Activated naive CD8-positive, alpha-beta T cell treated with anti-CD3 and anti-CD28 coated beads, Interleukin-2, amount 50 U/mL, for 16 hours (primary cell): ENCODE measurements at places on chromosomes 12 and 14.

DNA sequence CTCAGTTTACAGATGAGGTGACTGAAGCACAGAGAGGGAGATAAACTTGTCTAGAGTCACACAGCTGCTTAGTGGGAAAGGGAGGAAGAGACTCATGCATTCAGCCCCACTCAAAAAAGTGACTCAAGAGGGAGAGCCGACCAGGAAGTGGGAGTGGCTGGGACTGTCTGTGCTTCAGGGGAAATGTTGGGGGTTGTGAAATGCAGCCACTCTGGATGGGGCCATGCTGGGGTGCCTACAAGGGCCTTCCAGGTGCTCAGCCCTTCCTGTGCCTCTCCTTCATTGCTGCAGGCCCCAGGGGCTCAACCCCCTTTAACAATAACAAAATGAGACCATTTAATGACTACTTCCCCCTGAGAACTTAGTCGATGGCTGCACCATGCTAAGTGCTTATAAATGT lies 41.8 kb downstream of the CACNA1C start:
- DNase-seq, result no peak

DNA sequence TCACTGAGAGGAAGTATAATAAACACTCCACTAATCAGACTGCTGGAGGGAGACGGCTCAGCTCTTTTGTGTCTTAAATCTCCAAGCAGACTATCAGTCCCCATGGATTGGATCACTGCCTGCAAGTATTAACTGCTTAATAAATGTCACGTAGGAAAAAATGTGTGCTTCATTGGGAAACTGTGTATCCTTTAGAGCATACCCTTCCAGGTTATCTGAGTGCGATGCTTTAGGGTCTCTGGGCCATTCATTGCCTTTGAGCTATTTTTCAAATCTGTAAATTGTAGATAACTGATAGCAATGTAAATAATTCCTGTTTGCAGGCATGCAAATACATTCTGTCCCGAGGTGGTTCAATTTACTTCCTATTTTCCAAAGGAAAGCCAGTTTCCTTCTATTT lies 45.0 kb upstream of the VASH1 start:
- no peak for DNase-seq

DNA sequence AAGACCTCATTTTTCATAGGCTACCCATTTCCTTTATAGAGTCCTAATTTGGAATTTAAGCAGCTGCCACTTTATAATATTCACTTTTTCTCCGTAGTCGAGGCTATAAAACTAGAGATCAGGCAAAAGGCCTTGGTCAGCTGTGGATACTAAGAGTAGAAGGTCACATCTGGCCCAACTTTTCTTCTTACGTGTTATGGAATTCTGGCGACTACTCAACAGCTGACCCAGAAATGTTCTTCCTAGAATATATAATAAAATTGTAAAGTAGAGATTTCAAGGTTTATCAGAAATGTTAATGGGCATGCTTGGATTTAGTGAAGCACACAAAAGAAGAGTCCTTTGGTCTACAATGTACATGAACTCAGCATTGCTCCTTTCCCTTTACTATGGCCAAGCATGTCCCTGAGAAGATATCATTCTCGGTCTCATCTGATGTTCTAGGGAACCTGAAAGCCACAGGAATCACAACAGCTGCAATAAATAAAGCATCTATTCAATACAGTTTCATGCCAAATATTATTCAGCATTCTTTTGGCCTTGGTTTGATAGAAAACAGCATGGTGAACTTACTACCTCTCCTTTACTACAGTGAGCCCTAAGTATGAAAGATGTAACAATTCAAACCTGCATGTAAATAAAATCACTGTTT lies 261.4 kb upstream of the NPAS3 start:
- DNase-seq, result no peak

GRCh38 chr12:77247542-77247941 lies 182.2 kb upstream of the E2F7 start:
- no peak for DNase-seq

DNA sequence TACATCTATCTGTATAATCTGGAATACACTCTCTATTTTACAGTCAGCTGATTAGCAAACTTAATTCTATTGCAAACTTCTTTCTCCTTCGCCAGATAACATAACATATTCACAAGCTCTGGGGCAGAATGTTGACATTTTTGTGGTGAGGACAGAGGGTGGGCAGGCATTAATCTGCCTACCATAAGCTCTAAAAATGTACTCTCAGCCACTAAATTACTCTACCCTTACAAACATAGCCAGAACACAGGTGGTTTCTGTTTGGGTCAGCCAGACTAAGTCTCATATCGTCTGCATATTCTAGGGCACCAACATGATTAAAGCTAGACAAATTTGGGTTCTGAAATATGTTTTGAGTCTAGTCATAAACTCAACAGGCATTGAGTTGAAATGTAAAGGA lies 90.1 kb downstream of the SLC6A15 start:
- DNase-seq, result no peak

DNA sequence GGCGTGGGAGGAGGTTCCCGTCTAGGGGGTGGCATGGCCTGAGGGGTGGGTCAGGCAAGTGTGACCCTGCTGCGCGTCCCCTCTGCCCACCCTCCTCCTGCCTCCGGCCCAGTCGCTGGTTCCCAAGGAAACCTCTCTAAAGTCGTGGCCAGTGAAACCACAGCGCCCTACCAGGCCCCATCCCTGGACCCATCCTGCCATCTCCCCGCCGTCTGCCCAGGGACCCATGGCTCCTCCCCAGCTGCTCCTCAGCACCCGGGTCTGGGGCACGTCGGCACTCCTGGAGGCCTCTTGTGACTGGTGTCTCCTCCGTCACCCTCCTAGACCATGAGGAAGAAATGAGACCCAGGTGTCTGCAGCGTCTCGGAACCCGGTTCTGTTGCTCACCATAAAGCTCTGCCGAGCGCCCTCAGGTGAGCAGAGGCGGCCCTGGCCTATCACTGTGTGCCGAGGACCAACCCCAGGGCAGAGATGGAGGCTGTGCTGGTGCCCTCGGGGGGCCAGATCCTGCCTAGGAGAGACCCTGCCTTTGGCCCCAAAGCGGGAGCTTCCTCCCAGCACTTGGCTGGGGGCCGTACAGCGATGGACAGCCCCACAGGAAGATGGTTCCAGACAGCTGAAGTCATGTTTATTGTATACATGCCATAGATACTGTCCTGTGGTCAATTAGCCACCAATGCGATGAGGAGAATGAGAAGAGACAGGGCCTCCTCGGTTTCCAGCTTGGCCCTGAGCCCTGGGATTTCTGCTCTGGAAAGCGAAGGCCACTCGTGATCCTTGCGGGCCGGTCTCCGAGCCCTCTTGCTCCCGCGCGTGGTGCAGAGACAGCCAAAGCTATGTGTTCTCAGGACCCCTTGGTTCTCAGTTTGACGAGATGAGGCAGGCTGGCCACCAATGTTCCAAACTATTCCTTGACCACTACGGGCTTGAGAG lies 222.5 kb upstream of the RTL1 start:
- DNase-seq, result no peak

DNA sequence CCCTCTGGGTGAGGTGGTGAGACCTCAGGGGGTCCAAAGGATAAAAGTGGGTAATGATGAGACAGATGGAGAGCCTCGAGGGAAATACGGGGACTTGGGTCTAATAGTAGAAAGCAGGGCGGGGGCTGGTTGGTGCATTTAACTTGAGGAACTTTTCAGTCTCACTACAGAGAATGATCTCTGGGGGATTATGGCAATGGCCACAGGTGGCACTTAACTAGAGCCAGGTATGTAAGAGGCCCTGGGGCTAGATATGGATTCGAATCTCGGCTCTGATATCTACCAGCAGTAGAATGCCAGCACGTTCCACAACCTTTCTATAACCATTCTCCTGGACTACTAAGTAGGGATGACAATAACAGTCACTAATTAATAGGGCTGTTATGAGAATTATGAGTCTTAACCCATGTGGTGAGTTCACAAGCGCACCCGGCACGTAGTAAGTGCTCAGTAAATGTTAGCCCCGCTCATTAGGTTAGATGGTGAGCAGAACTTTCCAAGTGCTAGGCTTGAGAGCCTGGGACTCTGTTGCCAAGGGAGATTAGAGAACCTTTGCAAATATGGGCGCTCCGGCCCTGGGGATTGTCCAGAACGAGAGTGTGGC lies 888 bp upstream of the PLXNC1 start:
- DNase-seq, result no peak

DNA sequence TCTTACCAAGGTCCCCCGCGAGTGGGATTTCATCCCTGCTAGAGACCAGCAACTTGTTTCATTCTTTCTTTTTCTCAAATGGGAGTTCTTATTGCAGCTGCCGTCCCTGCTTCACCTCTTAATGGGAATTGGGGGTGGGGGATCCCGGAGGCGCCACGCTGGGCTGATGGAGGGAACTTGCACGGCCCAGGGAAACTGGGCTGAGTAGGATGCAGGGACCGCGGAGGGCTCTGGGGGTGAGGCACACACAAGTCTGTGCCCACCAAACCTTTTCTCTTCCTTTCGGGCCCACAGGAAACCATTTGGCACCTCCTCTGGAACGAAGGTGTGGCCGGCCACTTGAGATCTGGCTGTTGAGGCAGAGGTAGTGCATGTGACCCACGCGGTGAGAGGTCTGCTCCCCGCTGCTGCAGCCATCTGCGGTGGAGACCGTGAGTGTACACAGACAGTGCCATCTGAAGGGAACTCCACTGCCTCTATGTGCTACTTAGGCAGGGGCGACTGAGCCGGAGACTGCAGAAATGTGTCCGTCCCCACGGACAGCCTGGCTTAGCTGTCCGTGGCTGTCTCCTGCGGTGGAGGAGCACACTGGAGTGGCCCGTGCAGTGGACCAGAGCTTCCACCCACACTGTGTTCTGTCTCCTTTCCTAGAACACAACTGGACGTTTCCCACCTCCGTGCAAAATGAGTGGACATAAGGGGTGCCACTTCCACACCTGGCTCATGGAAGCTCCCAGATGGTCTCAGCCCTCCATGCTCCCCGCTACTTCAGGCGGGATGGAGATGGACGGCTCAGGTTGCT lies 42.1 kb upstream of the TESC start:
- no peak for DNase-seq

GRCh38 chr14:53626761-53627160 lies 329.9 kb downstream of the BMP4 start:
- DNase-seq, result no peak

DNA sequence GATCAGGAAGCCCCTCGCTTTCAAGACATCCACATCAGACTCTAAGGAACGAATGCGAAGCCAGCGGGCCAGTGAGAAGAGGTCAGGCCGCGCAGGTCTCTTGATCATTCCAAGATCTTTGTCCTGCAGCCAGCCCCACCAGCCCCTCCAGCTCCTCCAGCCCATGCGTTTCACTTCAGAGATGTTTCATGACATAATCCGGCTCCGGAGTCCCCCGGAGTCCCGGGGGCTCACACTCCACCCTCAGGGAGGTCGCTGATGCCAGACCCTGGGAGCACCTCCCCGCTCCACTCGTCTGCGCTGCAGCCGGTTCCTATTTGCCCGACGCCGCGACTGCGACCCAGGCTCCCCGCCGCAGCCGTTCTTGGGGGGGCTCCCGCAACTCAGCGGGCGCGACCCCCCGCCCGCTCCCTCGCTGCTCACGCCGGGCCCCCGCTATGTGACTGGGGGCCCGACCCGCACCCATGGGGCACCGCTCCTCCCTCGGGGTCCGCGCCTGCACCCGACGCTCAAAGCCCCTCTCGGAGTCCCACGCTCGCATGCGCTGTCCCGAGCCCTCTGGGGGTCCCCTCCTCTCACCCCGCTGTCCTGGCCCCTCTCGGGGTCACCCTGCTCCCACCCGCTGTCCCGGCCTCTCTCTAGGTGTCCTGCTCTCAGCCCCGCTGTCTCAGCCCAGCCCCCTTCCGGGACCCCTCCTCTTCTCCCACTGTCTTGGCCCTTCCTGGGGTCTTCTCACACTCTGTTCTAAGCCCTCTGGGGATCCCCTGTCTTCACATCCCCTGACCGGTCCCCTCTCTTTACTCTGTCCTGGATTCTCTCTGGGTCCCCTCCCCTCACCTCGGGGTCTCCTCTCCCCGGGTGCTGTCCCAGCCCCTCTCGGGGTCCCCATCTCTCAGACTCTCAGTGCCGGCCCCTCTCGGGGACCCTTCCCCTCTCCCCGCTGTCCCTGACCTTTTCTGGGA lies 1.1 kb downstream of the TAOK3 start:
- DNase-seq, result no peak

DNA sequence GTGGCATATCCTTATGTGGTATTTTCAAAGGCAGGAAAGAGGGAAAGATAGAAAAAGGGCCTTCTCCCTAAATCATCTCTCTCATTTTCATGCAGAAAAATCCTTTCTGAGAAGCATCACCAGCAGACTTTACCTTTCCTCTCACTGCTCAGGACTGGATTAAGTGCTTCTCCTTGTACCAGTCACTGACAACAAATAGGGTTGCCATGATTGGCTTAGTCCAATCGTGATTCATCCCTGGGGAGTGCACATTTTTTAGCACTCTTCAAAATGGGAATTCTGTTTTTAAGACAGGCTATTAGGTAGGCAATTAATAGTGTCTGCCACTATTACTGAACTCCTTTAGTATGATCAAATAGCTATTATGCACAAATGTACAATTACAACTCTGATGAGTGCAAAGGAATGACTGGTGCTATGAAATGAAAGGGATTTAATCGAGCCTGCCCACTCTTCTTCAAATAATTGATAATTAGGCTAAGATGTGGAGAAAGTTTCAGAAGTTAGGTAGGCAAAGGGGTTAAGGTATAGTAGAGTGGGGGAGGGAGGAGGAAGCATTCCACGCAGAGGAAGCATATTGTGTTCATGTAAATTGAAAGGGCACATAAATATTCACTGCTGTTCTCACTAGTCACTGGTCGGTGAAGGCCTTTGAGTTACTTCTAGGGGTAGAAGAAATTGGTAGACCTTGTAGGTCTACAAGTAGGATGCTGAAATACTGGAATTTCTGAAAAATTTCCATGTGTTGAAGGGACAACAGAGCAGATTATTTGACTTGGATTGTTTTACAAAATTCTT lies 84.0 kb downstream of the MSRB3 start:
- no peak for DNase-seq

DNA sequence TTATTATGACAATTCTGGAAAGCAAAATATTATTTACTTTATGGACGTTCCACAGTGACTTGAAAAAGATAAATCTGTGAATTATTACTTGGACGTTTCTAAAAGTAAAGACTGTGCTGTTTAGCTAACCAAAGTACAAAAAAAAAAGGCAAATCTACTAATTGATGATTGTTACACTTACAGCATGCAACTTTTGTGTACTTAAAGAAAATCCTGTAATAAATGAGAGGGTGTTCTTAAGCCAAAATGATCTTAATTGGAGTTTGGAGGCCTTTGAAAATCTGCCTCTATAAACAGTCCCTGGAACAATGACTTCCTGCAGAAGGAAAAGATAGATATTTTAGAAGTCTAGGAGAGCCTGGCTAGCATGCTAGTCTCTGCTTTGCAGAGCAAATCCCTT lies 434.0 kb upstream of the SYT1 start:
- DNase-seq, result no peak

GRCh38 chr12:58757422-58757821 lies 162.9 kb downstream of the LRIG3 start:
- DNase-seq, result no peak

- DNase-seq, result no peak
These were observed 16.0 kb upstream of the ACTR6 start for GRCh38 chr12:100184549-100185145.
